ENCODE measurements at places on chromosomes 2 and 18.
A peak's percentile ranks its signal among the peaks of the same experiment; 100 is the strongest.

DNA sequence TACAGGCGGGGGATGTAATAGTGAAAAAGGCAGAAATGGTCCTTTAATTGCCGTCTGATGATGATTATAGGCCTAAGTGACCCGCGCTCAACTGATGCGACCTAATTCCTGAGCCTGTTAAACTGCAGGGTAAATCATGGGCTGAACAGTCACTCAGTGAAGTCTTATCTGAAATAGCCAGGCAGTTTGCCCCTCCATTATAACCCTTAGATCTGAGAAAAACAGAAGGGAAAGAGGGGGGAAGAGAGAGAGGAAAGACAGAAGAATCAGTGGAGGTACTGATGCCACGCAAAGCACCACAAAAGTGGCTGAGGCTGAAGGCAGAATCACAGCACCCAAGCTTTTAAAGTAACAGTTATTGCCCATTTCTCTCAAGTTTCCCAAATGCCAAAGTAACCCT lies 73.1 kb upstream of the DNMT3A start:
- no peak overlapping the region for H3K27ac ChIP-seq
- H3K4me1 ChIP-seq, result no peaks in the 10 kb centered on the region
- H3K36me3 ChIP-seq, result no peaks in the 10 kb centered on the region
- H3K27me3 ChIP-seq, result no peaks in the 10 kb centered on the region
- no peak for DNase-seq

GRCh38 chr2:126660971-126661370 lies 5.0 kb downstream of the GYPC start:
- H3K27ac ChIP-seq, result no peak overlapping the region
- no peak for DNase-seq
- H3K4me1 ChIP-seq, result peaks cover 27% of the 10 kb centered on the region
- H3K27me3 ChIP-seq, result no peaks in the 10 kb centered on the region
- no peaks in the 10 kb centered on the region for H3K36me3 ChIP-seq
- no peak overlapping the region for H3K4me3 ChIP-seq

GRCh38 chr2:131509615-131510014 lies 17.4 kb upstream of the MZT2A start:
- no peaks in the 10 kb centered on the region for H3K4me1 ChIP-seq
- no peak for DNase-seq
- no peaks in the 10 kb centered on the region for H3K36me3 ChIP-seq
- no peak overlapping the region for H3K4me3 ChIP-seq

DNA sequence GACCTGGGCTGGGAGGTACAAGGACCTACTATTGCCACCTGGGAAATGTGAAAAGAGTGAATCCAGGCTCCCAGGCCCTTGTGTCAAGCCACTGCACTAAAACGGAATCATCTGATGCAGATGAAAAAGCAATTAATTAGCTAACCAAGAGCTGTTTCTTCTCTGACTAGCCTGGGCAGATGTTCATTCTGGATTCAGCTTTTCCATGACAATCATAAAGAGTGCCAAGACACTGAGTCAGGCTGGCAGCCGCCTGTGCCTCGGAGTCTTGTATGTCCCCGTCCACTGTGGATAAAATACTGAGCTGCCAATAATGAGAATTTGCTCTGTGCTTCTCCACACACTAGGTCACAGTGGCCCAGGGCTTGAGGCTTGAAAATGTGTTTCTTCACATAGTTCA lies 21.7 kb upstream of the LCLAT1 start:
- no peaks in the 10 kb centered on the region for H3K36me3 ChIP-seq
- H3K4me1 ChIP-seq, result peaks cover 45% of the 10 kb centered on the region
- no peak overlapping the region for H3K4me3 ChIP-seq
- DNase-seq, result peak; percentile 94
- peak overlapping the region; percentile 93 for H3K27ac ChIP-seq
- no peaks in the 10 kb centered on the region for H3K27me3 ChIP-seq

All from GM23248 (cell line).